ENCODE measurements at places on chromosomes 3 and 15.

DNA sequence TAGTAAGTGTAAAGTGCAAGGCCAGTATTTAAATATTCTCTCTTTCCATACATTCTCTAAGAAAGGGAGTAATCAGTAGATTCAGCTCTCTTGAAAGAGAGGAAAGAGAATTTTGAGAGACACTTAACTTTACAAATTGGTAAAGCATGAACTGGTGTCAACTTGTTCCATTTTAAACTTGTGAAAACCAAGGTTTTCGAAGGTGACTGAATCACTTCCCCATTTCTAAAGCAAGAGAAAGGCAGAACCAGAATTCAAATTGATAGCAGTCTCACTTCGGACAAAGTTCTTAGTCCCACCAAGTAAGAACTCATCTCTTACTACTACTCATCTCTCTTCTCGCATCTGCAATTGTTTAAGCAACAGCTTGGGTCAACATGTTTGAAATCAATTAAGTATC is 22.4 kb downstream of the TJP1 start:
- DNase-seq, result no peak

- DNase-seq, result no peak
Measured at GRCh38 chr3:14528081-14528480, 12.1 kb downstream of the GRIP2 start.

- no peak for DNase-seq
Measured at GRCh38 chr3:138222942-138223287, 35.8 kb downstream of the ARMC8 start.

- no peak for DNase-seq
Measured at GRCh38 chr3:36837089-36837488, 72.7 kb upstream of the DCLK3 start.

DNA sequence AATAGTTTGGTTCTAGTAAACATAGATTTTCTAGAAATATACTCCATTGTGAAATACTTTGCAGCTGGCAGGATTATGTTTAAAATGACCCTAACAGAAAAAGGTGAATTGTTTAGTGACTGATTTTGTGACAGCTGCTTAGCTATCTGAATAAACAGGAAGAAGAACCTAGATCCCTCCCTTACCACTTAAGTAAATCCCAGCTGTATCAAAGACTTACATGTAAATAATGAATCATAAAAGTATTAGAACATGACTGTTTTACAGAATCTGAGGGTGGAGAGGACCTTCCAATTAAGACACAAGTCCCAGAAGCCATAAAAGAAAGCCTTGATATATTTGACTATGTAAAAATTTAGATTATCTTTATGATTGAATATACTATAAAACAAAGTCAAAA is 15.9 kb downstream of the SLC49A4 start:
- no peak for DNase-seq

GRCh38 chr15:36359286-36359685 is 220.1 kb upstream of the CDIN1 start:
- DNase-seq, result no peak

GRCh38 chr15:84914909-84915605 is 30.6 kb downstream of the SLC28A1 start:
- no peak for DNase-seq

Data from activated CD4-positive, alpha-beta T cell treated with anti-CD3 and anti-CD28 coated beads, Interleukin-2, amount 50 U/mL, for 24 hours (primary cell).